Stimulated activated CD8-positive, alpha-beta memory T cell treated with anti-CD3 and anti-CD28 coated beads, Interleukin-4, amount 100 ng/mL, for 1 hour (primary cell): ENCODE measurements at places on chromosomes 7 and 10.

GRCh38 chr7:159192013-159192412 is 47.3 kb upstream of the VIPR2 start:
- no peak for DNase-seq

GRCh38 chr10:24162206-24162985 is 46.5 kb upstream of the KIAA1217 start:
- DNase-seq = no peak

DNA sequence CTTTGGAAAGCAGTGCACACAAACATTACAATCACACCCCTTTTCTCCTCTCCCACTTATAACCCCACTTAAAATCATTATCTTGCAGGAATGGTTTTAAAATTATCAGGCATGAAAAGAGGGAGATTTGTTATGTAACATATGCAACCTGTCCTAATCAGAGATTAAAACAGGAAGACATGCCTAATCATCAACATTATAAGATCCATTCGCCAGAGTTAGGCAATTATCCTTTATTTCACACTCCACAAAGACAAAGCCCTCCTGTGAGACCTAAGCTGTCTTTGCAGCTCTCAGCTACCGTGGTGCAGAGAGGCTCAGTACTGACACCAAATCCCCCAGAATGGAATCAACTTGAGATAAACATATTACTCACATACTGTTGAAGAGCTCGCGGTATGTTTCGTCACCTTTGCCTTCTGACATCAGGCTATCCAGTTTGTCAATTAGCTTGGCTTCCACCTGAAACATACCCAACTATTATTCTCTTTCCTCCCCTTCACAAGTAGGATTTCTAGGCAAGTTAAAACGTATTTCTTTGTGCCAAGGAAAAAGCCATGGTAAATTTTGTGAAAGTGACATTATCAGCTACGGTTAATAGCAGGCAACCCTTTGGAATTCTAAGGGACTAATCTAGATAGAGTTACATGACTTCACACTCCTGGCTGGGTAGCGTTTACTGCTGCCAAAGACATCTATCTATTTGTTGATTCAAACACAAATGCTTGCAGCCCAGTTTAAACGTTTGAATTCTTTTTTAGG is 226.2 kb upstream of the IMMP2L start:
- DNase-seq = no peak

- no peak for DNase-seq
These were observed 161.0 kb downstream of the HERPUD2 start for GRCh38 chr7:35533902-35534301.

DNA sequence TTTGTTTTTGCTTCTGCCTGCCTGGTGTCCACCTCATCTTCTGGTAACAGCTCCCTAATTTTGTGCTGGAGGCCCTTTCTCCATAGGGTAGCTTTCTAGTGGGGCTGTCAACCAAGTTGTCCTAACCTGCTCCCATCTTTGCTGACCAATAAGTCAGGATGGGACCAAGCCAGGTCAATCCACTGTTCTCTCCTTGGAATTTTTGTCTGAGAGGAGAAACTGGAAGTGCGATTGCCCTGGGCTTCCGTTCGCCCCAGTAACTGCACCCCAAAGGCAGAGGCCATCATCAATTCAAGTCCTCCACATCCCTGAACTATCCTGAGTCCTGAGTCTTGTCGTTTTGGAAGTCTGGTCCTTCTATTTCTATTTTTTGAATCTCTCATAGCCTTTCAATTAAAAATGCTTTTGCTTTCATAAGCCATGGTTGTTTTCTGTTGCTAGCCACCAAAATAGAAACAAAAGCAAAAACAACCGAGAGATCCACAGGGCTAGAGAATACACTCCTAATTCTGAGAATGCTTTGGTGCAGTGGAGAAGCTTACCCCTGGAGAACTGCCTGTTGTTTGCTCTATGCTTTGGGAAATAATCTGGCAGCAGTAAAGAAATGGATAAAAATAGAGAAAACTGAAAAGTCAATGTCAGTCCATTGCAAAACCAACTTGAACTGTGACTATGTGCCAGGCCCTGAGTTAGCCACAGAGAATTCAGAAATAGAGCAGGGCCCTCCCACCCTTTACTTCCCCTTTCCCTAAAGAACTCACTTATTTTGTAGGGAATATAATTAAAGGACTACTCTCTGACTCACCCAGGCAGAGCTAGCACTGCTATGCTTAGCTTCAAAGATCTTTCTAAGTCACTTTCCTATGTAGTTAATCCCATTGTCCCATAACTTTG is 368.1 kb downstream of the CXCL12 start:
- DNase-seq = no peak

DNA sequence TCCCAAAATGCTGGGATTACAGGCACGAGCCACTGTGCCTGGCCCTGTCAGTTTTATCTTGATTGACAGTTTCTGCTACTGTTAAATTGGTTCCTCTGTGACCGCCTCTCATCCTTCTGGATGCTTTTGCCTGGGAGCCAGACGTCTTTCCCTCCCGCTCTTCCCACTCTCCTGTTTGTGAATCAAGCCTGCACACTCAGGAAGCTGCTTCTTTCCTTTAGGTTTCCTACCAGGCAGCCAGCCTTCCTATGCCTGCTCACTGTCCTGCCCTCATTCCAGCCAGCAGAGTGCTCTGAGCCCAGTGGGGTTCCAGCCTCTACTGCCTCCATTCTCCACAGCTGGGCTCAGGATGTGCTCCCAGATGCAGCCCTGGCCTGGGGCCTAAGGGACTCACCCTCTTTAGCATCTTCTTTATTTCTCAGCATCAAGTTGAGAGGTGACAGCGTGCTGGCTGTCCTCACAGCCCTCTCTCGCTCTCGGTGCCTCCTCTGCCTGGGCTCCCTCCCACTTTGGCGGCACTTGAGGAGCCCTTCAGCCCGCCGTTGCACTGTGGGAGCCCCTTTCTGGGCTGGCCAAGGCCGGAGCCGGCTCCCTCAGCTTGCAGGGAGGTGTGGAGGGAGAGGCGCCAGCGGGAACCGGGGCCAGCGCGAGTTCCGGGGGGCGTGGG is 5.1 kb downstream of the SH2D4B start:
- no peak for DNase-seq
